IPS DF 6.9 (cell line): ENCODE measurements at places on chromosomes 11 and 22.

- no peak for DNase-seq
These were observed 1.3 kb upstream of the INSC start for GRCh38 chr11:15113381-15113780.

GRCh38 chr22:36151006-36151595 is 9.5 kb downstream of the APOL3 start:
- no peak for DNase-seq

- DNase-seq, result no peak
These were observed 1.9 kb downstream of the NEAT1 start for GRCh38 chr11:65424205-65425104.

GRCh38 chr11:66800720-66801428 is 42.4 kb upstream of the RCE1 start:
- DNase-seq, result no peak

- DNase-seq, result no peak
These were observed 9.4 kb downstream of the SPATA19 start for GRCh38 chr11:133835593-133836548.

DNA sequence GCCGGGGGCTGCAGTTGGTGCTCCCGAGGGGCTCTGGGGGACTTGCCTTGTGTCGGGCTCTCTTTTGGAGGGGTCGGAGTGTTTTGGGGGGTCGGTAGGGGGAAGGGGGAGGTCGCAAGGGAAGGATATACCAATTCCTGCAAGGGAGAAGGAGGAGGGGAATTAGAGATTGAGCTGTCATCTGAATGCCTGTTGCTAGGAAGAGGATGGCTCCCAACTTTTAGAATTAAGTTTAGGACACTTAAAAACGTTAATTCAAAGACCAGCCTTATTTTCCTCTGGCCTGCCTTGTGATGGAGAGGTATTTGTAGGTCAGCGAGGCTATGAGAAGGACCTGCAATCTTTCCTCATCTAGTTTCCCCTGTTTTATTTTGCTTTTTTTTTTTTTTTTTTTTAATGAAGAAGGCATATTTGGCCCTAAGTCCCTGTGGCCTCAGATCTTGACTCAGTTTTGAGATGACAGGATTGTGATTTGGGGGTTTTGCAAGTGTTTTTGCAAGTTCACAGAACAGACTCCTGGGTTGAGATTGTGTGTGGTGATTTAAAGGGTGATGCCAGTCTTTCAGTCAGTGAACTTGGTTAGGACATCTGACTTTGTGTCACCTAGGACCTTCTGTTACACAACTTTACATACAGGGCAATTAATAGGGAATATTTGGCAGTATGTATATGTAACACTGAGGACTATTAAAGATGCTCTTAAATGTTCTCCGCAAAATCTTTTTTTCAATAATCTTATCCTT is 672 bp downstream of the TMEM135 start:
- DNase-seq, result no peak

DNA sequence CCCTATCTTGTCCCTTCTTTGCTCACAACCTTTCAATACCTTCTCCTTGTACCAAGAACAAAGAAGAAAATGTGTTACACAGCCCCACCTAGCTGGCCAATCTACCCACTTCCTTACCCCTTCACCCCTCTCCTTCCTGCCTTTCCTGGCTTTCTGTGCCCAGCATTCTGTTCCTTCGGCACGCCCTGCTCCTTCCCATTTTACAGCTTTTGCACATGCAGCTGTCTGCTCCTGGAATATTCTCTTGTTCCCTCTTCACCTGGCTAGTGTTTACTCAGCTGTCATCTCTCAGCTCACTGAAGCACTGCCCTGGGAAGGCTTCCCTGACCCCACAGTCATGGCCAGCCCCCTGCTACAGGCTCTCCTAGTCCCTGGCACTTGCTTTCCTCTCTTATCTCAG is 30.7 kb downstream of the SERPINH1 start:
- no peak for DNase-seq

GRCh38 chr11:40425168-40425567 is 1034.3 kb downstream of the LRRC4C start:
- DNase-seq, result no peak

GRCh38 chr22:29609139-29609538 is 5.7 kb downstream of the NF2 start:
- DNase-seq, result no peak

DNA sequence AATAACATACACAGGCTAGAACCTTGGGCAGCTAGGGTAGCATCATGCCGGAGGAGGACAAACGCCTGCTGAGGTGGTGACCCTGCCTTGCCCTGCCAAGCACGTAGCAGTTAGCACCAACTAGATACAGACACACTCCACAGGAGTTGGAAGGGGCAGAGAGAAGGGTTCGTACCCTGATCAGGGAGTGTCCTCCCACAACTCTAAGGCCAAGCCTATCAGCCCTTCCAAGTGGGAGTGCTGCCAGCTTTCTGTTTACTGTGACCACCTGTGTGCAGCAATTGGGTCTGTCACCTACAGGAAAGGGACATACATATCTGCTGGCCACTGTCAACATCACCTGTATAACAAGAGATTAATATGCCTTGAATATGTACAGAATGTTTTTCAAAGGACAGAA is 1.9 kb upstream of the THAP7 start:
- DNase-seq, result no peak

DNA sequence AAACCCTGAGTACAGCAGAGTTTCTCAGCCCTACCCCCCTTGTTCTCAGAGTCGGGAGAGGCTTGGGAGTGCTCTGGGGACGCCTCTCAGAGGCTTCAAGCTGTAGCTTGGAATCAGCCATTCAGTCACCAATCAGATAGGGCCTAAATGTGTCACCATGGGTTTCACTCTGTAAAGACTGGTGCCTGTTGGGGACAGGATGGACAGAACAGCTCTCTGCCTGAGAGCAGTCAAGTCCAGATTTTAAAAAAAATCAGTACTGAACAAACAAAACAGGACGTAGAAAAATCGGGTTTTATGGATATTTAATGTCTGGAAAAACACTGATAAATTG is 1.3 kb downstream of the FADD start:
- DNase-seq, result no peak

DNA sequence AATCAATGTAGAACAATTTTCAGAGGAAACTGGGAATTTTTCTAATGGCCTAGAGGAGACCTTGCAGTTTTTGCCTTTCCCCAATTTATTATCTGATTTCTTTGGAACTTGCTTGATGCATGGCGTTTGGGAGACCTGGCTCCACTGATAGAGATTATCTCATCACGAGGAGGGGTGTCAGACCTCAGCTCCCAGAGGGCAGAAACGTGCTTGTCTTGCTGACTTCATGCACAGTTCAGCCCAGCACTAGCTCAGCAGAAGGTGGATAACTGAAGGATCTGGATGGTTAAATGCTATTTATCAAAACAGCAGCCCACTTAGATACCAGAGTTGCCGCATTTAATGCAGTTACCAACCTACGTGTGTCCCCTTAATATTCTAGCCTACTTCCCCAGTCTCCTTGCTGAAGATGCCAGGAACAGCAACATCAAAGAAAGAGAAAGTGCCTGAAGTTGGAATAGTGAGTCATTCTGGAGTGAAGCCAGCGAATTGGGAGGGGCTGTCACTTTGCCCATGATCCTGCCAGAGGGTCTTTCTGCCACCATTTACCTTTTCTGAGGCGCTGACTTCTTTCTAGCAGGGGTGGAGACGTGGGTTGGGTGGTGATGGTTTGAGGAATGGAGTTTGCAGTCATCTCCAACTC is 133.5 kb upstream of the CADM1 start:
- DNase-seq, result no peak

DNA sequence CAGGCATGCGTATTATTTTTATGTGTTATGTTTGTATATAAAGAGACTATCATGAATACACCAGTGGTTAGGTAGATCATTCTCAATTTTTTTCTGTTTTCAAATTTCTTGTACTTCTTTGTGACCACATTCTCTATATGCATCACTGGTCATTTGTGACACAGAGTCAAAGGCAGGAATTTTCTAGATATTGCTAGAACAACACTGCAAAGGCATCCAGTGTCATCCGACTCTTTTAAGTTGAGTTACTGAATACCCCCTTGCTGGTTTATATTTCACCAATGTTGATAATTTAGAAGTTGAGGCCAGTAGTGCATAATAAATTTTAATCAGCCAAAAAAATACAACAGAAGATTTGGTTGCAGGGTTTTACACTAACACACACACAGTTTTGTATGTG is 351.8 kb downstream of the CASP12 start:
- DNase-seq, result no peak

GRCh38 chr11:71285111-71285510 is 32.7 kb upstream of the SHANK2 start:
- no peak for DNase-seq

- DNase-seq, result no peak
These were observed 2.0 kb downstream of the KCNJ11 start for GRCh38 chr11:17386331-17387084.

DNA sequence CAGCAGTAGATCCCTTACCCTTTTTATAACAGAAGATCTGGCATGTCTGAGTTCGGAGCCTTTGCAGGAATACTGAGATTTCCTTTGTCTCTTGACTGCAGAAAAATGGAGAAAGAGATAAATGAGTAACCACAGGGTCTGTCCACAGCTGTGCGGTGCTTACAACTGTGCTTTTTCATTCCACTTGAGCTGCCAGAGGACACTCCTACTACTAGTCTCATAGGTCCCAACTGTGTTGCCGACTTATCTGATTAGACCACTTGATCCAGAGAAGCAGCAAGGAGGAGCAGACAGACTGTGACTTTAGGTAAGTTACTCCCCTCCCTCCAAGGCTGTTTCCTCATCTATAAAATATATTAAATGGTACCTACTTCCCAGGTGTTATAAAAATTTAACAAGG is 17.5 kb downstream of the FAM227A start:
- DNase-seq, result no peak

DNA sequence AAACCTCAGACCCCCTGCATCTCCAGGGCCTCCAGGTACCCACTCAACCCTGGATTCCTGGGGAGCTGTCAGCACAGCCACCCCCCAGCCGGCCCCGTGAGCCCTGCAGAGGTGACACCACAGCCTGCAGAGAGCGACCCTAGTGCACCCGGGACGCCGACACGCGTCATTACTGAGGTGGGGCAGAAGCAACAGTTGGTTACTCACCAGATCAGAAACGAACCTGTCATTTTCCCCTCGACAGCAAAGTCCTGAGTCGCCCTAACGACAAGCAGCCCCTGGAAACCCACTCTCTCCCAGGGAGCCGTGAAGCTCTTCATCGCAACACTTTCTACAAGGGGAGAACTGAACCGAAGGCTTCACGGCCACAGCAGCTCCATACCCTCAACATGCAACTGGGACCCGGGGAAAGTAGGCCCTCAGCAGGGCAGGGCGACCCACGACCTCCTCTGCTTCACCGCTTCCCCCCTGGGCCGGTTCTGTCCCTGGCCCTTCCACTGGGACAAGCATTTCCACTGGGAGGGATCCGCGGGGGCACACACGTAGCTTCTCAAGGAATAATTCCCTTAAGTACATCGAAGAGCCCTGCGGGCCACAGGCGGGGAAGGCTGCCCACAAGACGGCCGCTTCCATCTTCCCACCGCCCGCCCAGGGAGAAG is 1.6 kb downstream of the BRD1 start:
- no peak for DNase-seq

DNA sequence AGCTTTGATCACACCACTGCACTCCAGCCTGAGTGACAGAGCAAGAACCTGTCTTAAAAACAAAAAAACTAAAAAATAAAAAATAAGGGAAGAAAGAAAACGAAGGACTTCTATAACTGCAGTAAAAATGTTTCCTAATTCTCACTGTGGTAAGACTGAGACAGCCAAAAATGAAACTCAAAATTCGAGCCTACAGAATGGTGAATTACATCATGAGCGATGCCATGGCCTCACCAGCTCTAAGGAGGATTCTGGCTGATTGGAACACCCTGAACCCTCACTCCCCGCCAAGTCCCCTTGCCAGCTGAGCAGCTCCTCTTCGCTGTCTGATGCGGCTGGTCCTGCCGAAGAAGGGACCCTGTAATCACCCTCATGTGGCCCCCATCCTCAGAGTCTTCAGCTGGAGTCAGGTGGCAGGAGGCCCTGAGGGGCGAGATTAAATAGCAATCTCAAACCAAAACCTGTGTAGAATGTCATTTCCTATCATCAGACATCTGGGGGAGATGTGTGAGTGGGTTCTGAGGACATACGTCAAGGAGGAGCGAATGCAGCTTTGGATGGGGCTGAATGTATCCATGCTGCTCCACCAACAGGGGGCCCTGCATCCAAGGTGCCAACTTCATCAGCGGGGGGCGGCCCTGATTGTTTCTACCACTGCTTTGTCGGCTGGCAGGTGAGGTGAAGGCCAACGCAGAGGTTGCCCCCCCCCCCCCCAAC is 29.2 kb downstream of the PDGFB start:
- no peak for DNase-seq

- no peak for DNase-seq
These were observed at the start of gene AASDHPPT for GRCh38 chr11:106077609-106078455. TSS of gene AASDHPPT (plus strand) at chr11:106077662. CDS start at chr11:106077711, 49 bp downstream.

GRCh38 chr11:67302571-67303131 is 679 bp upstream of the SSH3 start:
- DNase-seq, result no peak

DNA sequence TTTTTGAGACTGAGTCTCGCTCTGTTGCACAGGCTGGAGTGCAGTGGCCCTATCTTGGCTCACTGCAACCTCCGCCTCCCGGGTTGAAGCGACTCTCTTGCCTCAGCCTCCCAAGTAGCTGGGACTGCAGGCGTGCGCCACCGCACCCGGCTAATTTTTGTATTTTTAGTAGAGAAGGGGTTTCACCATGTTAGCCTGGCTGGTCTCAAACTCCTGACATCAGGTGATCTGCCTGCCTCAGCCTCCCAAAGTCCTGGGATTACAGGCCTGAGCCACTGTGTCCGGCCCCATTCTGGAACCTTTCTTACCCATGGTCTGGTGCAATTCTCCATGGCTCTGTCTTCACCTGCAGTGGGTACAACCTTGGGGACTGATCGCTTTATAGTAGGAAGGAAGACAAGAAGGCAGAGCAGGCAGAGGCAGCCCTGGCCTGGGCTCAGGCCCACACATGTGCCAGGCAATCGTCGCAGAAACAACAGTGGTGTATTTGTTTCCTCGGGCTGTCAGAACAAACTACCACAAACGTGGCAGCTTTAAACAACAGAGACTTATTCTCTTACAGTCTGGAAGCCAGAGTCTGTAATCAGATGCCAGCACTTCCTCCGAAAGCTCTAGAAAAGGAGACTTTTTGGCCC is 4.0 kb upstream of the PTGDR2 start:
- DNase-seq, result no peak

DNA sequence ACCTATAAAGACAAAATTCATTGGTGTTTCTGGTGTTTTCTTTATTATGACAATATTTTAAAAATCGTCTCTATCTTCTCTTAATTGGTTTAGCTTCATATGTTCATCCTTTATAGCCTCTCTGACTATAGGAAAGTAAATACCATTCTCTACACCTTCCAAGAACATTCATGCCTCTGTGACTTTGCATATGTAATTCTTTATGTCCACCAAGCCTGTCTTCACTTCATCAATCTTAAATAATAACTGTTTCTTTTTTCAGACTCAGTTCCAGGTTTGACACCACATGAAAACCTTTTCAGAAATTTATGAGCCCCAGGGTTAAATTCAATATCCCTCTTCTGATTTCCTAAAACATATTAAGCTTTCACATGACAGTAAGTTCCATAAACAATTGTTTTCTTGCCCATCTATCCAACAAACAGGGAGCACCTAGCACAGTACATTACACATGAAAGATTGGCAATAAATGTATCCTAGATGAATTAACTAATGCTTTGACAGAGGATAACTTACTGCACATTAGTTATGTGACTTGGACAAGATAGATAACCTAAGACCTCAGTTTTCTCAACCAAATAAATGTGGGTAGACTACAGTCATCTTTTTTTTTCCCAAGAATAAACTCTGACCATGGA is 886.1 kb downstream of the LRRC4C start:
- no peak for DNase-seq

- DNase-seq, result no peak
These were observed 16.4 kb downstream of the SMARCB1 start for GRCh38 chr22:23803001-23803819.
